ENCODE measurements at places on chromosomes 7 and 10. TPM values are rescaled to one million over a fixed set of nuclear protein-coding genes. Genes with fewer than 3 reads are reported as not detected.

- DNase-seq = no peak
- H3K27me3 ChIP-seq = peaks cover 6% of the 10 kb centered on the region
- no peak overlapping the region for H3K27ac ChIP-seq
- no peak overlapping the region for H3K4me3 ChIP-seq
- H3K36me3 ChIP-seq = no peaks in the 10 kb centered on the region
Observed at GRCh38 chr10:59060852-59061251, 115.6 kb upstream of the PHYHIPL start.

DNA sequence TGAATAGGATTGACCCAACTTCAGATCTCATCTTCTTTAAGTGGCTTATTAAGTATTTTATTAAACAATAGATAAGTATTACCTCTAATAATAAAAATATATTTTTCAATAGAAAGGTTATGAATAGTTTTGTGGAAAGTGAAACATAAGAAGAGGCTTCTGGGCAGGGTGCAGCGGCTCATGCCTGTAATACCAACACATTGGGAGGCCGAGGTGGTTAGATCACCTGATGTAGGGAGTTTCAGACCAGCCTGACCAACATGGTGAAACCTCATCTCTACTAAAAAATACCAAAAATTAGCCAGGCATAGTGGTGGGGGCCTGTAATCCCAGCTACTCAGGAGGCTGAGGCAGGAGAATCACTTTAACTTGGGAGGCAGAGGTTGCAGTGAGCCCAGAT is 26.5 kb downstream of the GPR85 start:
- DNase-seq = no peak
- H3K36me3 ChIP-seq = no peaks in the 10 kb centered on the region
- H3K4me3 ChIP-seq = no peak overlapping the region
- H3K27me3 ChIP-seq = peaks cover 7% of the 10 kb centered on the region

DNA sequence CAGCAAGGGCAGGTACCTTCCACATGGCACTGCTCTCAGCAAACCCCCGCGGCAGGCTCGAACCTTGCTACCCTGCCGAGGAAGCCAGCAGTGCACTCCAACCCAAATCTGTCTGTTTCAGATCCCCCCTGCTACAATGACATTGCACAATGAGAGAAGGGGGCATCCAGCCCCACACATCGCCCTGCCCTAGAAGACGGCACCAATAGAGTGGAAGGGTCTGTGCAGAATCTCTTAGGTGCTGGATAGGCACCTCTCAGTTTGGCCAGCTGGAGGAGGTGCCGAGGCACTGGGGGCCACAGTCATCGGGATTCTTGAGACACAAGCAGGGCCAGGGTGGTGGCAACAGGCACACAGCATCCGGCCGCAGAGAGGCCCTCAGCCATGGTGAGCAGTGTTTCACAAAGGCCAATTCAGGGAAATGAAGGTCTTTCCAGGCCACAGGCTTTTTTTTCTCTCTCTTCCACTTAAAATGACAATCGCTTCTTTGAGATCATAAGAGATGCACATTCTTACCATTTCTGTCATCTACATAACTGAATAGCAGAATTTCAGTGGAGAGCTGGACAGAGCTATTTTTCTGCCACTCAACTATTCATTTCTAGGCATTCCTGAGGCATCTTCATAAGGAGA is 281.3 kb downstream of the TNS3 start:
- no peak for DNase-seq
- no peak overlapping the region for H3K27ac ChIP-seq
- peaks cover 38% of the 10 kb centered on the region for H3K36me3 ChIP-seq
- no peak overlapping the region for H3K4me3 ChIP-seq
- H3K27me3 ChIP-seq = peaks cover 4% of the 10 kb centered on the region
- peaks cover 4% of the 10 kb centered on the region for H3K4me1 ChIP-seq

DNA sequence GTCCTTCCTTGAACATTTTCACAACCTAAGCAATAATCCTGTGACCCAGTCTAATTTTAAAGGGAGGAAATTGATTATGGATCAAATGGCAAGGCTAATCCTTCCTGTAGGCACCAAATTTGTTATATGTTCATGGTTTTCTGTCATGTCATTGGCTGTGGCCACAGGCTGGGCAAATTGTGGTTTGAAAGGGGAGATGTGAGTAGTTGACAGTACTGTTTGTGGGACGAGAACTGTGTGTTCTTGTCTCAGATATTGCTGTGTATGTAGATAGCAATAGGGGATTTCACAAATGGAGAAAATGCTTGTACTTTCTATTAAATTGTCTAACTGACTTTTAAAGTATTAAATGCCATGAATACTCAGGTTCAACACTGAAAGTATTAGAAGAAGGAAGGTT is 8.1 kb upstream of the PRKG1 start:
- DNase-seq = no peak
- H3K4me1 ChIP-seq = no peaks in the 10 kb centered on the region
- no peaks in the 10 kb centered on the region for H3K36me3 ChIP-seq

- peaks cover 5% of the 10 kb centered on the region for H3K4me1 ChIP-seq
- H3K36me3 ChIP-seq = no peaks in the 10 kb centered on the region
- no peak overlapping the region for H3K27ac ChIP-seq
- no peak overlapping the region for H3K4me3 ChIP-seq
- peaks cover 17% of the 10 kb centered on the region for H3K27me3 ChIP-seq
Observed at GRCh38 chr10:88810196-88810961, 7.8 kb downstream of the LIPM start.

LEP gene
- not detected for total RNA-seq

GRCh38 chr7:100401811-100402210 is 26.7 kb downstream of the ZCWPW1 start:
- no peaks in the 10 kb centered on the region for H3K36me3 ChIP-seq
- H3K27ac ChIP-seq = no peak overlapping the region
- no peak overlapping the region for H3K4me3 ChIP-seq

CYP3A5 gene
- total RNA-seq = 4.2 TPM

TRIP6 gene
- 76.9 TPM for total RNA-seq

DNA sequence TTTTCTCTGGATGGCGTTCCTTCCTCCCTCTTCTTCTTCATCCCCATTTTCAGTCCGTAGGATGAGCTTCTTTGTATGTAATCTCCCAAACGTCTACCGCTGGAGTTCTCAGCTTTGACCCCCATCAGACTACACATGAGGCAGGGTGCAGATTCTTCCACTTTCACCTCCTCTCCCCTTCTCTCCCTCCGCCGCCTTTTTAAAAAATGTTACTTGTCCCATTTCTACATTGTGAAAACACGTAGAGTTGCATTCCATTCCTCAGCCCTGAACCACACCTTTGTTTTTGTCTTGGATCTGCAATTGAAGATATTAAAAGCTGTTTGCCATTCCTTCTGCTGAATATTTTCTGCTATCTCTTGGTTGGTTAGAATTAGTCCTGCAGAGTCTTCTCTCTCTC is 6.2 kb downstream of the ADIRF start:
- peak overlapping the region; percentile 33 for H3K27ac ChIP-seq
- peaks cover 17% of the 10 kb centered on the region for H3K4me1 ChIP-seq
- H3K4me3 ChIP-seq = no peak overlapping the region
- no peak for DNase-seq

GRCh38 chr10:125926247-125926646 is 29.9 kb downstream of the FANK1 start:
- H3K27ac ChIP-seq = no peak overlapping the region
- H3K4me3 ChIP-seq = no peak overlapping the region
- H3K4me1 ChIP-seq = no peaks in the 10 kb centered on the region
- H3K36me3 ChIP-seq = no peaks in the 10 kb centered on the region
- no peak for DNase-seq

CRHR2 gene
- not detected for total RNA-seq

- DNase-seq = no peak
- no peaks in the 10 kb centered on the region for H3K27me3 ChIP-seq
- no peaks in the 10 kb centered on the region for H3K36me3 ChIP-seq
- no peak overlapping the region for H3K4me3 ChIP-seq
- no peak overlapping the region for H3K27ac ChIP-seq
Observed at GRCh38 chr10:21978191-21978862, 25.2 kb downstream of the DNAJC1 start.

DNA sequence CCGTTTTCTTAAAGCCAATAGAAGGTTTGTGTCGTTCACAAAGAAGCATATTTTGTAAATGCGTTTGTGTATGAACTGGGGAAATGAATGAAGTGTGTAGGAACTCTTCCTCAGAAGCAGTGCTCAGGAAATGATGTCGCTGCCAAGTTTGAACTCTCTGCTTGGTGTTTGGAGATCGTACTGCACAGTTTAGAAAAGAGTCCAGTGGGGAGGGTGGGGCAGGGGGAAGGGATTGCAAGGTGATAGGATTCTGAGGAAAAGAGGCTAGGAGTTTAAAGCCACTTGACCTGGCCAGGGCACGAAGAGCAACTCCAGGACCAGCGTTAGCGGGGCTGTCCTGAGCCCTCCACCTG is 122.2 kb downstream of the CUBN start:
- H3K27me3 ChIP-seq = no peaks in the 10 kb centered on the region
- H3K27ac ChIP-seq = no peak overlapping the region
- peaks cover 2% of the 10 kb centered on the region for H3K36me3 ChIP-seq
- DNase-seq = no peak
- no peak overlapping the region for H3K4me3 ChIP-seq

SMKR1 gene
- 1.7 TPM for total RNA-seq

GRCh38 chr7:73577627-73578341 is 595 bp downstream of the TBL2 start:
- H3K27me3 ChIP-seq = peaks cover 3% of the 10 kb centered on the region
- peak; percentile 30 for DNase-seq

DNA sequence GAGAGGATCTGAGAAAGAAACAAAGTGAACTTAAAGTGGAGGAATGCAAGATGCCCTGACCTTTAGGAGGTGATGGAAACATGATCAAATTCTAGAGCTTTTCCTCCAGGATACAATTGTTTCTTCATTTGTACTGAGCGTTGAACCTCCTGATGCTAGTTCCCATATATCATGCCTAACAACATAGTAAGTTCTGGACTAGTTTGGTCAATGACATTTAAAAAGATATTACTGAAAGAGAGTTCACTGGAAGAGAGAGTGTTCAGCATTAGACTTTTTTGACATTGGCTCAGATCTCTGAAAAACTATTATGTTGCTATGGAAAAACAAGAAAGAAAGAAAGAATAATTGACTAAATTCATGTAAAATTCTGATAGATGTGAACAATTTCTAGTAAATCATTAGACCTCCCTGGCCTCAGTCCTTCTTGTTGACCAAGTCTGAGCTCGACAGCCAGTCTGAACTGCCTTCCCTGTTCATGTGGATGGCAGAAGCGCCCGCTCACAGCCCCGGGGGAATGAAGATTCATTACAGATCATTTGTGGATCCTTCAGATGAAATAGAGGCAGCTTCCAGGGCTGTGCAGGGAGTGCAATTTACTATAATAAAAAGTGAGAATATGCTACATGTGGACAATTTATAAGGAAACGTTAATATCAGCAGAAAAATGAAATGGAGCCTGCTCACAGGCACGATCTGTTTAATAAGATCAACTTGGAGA is 442.1 kb downstream of the GRID1 start:
- H3K27ac ChIP-seq = no peak overlapping the region
- peaks cover under 1% of the 10 kb centered on the region for H3K4me1 ChIP-seq
- H3K36me3 ChIP-seq = no peaks in the 10 kb centered on the region

- H3K4me3 ChIP-seq = no peak overlapping the region
- H3K27ac ChIP-seq = no peak overlapping the region
- peaks cover 6% of the 10 kb centered on the region for H3K4me1 ChIP-seq
- H3K36me3 ChIP-seq = peaks cover 8% of the 10 kb centered on the region
- DNase-seq = no peak
Observed at GRCh38 chr7:134792968-134793367, 13.5 kb downstream of the CALD1 start.

- DNase-seq = no peak
- H3K4me1 ChIP-seq = no peaks in the 10 kb centered on the region
- no peaks in the 10 kb centered on the region for H3K27me3 ChIP-seq
- H3K27ac ChIP-seq = no peak overlapping the region
- H3K4me3 ChIP-seq = no peak overlapping the region
Observed at GRCh38 chr10:28043941-28044340, 45.1 kb upstream of the ODAD2 start.

DNA sequence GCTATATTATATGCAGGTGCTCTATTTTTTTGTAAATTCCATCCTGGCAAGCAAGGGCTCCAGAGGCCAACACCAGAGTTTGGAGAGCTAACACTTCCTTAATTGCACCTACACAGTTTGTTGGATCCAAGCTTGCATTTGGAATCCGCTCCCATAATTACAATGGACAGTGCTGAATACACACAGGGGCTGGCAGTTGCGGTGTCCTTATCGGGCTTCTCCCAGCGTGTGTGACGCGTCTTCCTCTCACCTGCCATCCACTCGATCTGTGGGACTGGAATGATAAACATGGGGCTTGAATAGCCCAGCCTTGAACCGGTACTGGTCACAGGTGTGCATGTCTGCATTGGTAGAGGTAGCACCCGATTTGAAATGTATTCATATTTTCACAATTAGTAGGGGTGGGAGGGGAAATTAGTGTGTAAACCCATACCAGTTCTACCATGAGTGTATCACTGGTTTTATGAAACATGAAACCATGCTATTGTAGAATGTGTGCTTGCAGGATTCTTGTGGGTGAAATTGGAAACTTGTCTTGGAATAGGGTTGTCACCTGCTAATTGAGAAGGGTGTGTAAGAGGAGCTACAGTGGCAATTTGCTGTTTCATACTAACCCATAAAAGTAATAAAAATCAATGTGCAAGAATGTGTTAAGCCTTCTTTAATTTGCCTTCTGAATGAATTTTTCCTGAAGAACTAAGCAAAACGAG is 316.5 kb downstream of the WDR11 start:
- H3K36me3 ChIP-seq = no peaks in the 10 kb centered on the region
- no peaks in the 10 kb centered on the region for H3K27me3 ChIP-seq
- peaks cover 9% of the 10 kb centered on the region for H3K4me1 ChIP-seq
- no peak for DNase-seq
- H3K27ac ChIP-seq = no peak overlapping the region
- no peak overlapping the region for H3K4me3 ChIP-seq

DNA sequence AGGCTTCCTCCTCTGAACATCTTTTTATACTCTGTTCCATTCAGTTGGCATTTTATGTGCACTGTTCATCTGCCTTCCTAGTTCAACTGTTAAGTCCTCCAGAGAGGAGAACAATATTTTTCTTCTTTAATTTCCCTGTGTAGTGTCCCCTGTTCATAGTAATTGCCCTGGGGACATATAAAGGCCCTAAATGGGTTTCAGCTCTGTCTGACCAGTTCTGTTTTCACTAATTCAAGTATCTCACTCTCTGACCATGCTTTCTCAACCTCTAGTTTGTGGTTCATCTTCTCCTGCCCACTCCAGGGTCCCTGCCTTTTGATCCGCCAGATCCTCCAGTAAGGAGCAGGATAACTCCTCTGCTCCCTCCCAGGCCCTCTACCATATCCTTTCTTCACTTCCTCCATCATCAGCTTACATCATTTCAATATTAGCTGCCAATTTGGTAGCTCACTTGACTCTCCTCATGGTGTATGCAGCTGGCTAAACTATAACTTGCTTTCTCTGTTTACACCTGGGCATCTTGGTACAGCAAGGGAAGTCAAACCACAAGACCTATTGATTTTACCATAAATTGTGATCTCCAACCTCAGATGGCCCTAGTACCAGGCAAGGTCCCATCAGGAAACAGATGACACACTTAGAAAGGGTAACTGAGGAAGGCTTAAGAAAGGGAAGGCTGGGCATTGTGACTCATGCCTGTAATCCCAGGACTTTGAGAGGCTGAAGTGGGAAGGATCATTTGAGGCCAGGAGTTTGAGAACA is 17.7 kb upstream of the C10orf67 start:
- no peak for DNase-seq
- H3K4me1 ChIP-seq = no peaks in the 10 kb centered on the region
- H3K36me3 ChIP-seq = no peaks in the 10 kb centered on the region
- no peak overlapping the region for H3K27ac ChIP-seq

Data from progenitor cell of endocrine pancreas (in vitro differentiated cells).